ENCODE measurements at places on chromosomes 11 and 22. TPM values are rescaled to one million over a fixed set of nuclear protein-coding genes. Genes with fewer than 3 reads are reported as not detected.

BACE1-AS gene
- 1.9 TPM for total RNA-seq

CASP12 gene
- not detected for total RNA-seq

TBX1 gene
- not detected for total RNA-seq

OR51T1 gene
- not detected for total RNA-seq

CRYBA4 gene
- total RNA-seq, result not detected

CNIH2 gene
- 0.28 TPM for total RNA-seq

SULT4A1 gene
- 0.09 TPM for total RNA-seq

RAG1 gene
- total RNA-seq, result 0.18 TPM

CSNK2A3 gene
- total RNA-seq, result 1.1 TPM

C22orf31 gene
- 0.14 TPM for total RNA-seq

SEC14L2 gene
- total RNA-seq, result 9.3 TPM

SNAP29 gene
- total RNA-seq, result 7.0 TPM

All from smooth muscle cell of bladder (primary cell).